ENCODE measurements at places on chromosomes 6 and 20.

GRCh38 chr6:141867767-141868166, 265.0 kb upstream of the GJE1 start:
- DNase-seq: no peak

DNA sequence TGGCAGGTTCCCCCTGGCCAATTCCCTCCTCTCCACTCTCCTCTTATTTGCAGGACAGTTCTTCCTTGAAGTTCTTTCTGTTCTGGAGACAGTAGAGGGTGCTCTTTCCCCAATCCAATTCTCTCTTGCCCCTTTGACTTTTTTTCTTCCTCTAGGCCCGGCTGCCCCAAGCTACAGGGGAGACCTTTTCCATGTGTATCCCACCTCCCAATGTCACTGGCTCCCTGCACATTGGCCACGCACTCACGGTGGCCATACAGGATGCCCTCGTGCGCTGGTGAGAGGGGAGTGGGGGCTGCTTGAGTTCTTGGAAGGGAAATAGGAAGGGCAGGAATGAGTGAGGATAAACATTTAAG, 1.5 kb downstream of the VARS2 start:
- DNase-seq: peak; percentile 65

- no peak for DNase-seq
These were observed 62.0 kb downstream of the DLGAP4 start for GRCh38 chr20:36367907-36368799.

DNA sequence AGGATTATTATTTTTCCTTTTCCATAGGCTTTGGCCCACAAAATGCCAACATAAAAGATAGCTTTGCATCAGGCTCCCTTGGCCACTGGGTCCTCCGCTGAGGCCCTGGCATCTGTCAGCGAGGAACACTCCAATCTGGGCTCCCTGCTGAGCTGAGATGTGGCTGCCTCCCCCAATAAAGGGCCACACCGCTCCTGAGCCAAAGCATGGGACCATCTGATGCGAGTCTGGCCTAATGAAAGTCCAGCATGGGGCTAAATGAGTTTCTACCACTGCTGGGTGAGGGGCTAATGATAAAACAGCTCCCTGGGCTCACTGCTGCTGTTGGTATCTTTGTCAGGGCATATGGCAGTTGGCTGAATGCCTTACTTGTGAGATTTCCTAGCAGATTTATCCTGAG, 817.5 kb upstream of the SLC35B3 start:
- DNase-seq: no peak

DNA sequence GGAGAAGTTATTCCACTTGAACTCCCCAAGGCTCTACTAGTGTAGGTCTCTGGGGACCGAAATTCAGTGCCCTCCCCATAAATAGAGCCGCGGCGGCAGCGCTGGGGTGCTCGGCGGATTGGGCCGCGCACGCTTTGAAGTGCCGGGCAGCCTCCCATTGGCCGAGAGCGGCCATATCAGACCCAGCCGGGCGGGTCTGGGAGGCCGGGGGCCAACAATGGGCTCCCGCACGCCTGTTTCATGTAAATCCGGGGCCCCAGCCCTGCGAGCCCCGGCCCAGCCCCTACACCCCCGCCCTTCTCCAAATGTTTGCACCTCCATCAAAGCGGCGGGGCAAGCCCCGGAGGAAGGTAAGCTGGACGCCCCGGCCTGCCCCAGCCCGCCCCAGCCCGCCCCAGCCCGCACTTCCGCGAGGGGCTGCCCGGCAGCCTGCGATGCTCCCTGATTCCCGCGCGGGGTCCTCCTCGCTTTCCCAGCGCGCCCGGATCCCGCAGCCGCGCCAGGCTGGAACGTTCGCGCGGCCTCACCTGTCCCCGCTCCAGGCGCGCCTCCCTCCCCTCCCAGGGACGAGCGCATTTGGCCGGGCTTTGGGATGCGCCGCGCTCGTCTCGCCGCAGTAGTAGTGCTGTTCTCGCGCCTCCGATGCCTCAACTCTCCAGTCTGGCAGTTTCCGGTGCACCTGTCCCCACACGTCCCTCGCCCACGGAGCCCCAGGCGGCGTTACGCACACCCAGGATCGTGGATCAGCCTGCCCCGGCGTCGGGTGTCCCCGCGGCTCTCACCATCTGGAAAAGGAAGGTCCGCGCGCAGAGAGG, at the start of gene TBXT:
Gene TBXT (minus strand): TSS at position 51 of the 815 bp plus-strand sequence. CDS start 260 bp downstream, outside the sequence.
- DNase-seq: peak; percentile 92

GRCh38 chr20:48155268-48155667, 370.0 kb upstream of the SULF2 start:
- no peak for DNase-seq

GRCh38 chr6:137286916-137287315, 67.7 kb upstream of the IFNGR1 start:
- no peak for DNase-seq

DNA sequence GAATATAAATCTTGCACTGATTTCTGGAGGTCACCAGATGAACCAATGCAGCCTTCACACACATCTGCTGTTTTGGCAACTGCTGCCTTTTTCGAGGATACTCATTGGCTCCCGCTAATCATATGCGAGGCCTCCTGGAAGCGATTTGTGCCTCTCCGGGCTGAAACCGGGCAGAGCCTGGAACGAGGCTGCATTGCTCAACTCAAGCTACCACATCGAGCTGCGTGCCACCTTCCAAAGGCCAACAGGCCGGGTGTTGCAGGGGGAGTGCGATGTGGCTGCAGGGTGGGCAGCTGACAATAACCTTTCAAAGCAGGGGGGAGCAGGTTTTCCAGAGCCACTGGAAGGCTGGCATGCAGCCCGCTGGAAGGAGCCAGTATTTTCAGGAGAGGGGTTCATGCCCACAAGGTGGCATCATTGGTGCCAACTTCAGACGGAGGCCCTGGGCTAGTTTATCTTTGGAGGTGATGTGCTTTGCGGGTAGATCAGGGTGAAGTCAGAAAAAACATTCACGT, 122.6 kb upstream of the IFNGR1 start:
- DNase-seq: peak; percentile 37

GRCh38 chr6:66396549-66396948, 689.5 kb upstream of the EYS start:
- DNase-seq: no peak

GRCh38 chr20:3203315-3204123, 963 bp downstream of the DDRGK1 start:
- DNase-seq: peak; percentile 52

DNA sequence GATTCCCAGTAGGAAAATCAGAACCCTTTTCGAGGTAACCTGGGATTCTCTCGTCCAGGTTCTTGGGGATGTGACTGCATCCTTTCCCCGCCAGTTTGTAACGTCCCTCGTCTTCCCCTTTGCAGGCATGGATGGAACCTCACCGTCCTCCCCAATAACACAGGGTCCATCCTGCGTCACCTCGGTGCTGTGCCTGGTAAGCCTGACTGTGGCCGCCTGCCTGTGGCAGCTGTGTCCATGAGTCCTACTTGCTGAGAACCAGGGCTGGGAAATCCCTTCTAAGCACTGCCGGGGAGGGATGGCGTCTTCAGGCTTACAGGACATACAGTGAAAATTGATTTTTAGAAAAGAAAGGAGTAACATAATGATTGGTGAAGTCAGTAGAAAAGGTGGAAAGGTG, 155.6 kb downstream of the DTNBP1 start:
- no peak for DNase-seq

DNA sequence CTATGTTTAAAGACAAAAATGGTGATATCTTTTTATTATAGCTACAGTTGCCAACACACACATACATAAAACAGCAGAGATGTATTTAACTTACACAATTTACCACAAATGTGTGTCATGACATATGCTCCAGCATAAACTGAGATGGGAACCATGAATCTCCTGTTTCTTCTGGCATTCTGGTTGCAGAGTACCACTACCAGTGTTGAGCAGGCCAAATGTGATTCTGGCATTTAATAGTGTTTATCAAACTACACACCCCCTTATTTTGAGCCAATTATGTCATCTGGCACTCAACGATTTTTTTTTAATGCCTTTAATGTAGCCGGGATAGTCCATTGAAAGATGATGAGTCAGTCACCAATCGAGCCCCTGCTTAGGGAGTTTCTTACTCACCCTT, 59.0 kb upstream of the TPD52L1 start:
- DNase-seq: no peak

DNA sequence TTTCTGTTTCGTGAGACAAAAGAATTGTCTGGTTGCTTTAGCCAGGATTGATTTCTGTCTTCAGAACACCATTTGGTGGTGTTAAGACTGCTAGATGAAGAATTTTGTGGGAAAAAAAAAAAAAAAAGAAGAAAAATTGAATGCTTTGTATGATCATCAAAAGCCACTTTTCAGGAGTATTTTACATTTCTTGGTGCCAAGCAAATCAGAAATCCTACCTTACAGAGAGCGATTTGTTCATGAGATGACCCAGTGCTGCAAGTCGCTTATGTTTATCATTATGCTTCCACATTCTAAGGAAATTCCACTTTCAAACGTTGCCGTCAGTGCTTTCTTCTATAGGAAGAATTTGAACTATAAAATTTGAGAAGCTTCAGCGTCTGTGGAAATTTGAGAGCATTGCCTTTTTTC, 228.7 kb downstream of the BCKDHB start:
- DNase-seq: no peak

DNA sequence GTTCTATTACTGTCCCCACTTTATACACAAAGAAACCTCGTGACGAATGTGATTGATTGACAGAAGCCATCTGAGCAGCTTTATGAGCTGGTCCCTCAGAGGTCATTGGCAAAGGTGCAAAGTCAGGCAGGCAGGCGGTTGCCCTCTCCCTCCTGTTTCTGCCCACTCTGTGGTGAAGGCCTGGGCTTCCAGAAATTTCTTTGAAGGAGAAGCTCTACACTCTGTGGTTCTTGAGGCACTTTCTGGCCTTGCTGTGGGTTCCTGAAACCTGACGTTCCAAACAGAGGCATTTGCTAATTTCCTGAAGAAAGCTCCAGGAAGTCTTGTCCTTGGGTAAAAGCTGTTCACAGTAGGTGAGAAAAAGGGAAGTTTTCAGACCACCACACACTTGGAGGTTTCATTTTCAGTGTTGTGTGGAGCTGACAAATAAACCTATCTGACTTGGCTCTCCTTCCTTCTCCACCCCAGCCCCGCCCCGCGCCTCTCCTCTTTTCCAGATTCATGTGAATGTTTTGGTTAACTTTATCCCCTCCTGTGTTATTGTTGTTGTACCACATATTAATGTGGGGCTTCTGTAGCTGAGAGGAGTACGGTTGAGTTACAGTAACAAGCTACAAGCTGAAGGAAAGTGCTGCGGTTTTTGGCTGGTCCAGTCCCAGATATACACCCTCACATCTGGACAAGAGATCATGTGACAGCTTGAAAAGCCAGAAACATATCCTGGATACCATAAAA, 274.1 kb downstream of the CLIC5 start:
- DNase-seq: peak; percentile 65

DNA sequence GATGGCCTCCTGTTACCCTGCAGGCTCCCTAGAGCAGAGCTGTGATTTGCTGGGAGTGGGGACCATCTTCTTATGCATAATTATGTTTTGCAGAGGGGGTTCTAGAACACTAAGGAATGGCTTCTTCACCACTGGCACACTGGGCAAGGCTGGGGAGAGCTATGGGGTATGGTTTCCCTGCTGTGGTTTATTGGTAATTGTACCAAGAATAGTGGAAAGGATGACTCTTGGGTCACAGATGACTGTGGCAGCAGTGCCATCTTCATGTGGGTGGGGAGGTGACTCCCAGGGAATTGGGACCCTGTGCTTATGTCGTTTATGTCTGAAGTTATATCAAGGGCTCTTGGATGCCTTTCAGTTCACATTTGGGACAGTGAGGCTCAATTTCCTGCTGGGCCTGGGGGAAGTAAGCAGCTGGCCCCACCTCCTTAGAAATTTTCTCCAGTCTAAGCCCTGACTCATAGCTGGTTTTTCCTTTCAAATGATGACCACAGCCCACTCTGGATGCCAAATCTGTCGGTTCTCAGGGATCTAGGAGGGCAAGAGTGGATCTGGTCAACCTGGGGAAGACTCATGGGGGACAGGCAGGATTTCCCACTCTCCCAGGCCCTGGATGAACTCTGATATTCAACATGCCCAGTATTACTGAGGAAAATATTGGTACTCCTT, 230.8 kb downstream of the LRFN2 start:
- DNase-seq: no peak
